ENCODE measurements at places on chromosomes 16 and 17.
A peak's percentile ranks its signal among the peaks of the same experiment; 100 is the strongest.

DNA sequence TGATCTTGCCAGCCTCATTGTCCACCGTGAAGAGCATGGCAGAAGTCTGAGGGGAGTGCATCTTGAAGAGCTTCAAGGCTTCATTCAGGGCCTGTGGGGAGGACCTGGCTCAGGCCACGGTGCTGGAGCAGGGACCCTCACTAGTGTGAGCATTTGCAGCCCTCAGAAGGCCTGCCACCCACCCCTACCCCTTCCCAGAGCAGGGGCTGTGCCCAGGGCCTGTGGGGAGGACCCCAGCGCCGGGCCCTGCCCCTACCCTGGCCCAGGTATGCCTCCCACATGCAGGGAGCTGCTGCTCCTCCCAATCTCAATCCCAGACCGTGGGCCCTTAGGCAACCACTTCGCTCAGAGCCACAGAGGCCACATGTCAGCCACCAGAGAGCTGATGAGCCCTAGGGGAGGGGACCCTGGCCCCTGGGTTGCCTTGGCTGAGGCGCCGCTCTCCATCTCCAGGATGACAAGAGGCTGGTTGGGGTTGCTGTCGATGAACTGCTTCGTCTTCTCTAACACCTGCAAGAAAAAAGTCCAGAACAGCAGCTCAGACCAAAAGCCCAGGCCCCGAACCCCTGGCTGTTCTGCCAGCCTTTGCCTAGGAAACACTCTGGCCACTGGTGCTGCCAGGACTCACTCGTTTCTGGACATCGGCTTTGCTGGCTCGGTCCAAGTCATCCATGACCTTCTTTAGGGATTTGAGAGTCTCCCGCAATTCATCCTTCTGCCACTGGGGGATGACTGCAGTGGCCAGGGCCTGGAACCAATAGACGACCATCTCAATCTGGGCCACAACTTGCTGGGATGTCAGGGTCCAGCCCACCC lies 1.8 kb upstream of the EXOSC6 start:
- DNase-seq = peak; percentile 50

DNA sequence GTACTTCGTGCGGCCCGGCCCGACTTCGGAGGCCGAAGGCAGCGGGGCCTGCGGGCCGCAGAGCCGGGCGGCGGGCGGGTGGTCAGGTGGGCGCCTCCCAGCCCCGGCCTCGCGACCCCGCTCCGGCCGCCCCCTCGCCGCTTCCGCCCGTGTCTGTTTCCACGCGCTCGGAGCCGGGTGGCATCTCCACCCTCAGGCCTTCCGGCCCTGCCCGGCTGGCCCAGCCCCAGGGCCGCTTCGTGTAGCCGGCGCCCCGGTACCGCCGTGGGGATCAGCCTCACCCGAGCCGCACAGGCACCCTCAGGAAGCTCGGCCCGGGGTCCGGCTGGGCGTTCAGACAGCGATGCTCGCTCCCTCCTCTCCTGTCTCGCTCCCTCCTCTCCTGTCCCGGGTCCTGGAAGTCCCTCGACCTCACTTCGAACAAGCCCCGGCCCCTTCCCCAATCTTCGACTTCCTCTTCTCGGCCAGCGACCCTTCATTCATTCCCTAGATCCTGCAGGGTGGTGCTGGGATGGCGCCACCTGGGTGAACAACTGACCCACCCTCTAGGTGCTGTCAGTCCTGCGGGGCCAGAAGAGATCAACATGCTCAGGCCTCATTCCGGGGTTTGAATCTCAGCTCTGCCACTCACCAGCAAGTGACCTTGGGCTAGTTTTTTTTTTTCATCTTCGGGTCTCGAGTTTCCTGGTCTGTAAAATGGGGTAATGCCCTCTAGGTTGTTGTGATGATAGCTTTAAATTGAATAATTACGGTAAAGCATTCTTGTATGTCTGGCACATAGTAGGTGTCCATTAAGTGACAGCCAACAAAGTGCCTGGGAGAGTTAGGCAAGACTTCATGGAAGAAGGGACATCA lies 610 bp downstream of the VPS4A start:
- DNase-seq = peak; percentile 70

DNA sequence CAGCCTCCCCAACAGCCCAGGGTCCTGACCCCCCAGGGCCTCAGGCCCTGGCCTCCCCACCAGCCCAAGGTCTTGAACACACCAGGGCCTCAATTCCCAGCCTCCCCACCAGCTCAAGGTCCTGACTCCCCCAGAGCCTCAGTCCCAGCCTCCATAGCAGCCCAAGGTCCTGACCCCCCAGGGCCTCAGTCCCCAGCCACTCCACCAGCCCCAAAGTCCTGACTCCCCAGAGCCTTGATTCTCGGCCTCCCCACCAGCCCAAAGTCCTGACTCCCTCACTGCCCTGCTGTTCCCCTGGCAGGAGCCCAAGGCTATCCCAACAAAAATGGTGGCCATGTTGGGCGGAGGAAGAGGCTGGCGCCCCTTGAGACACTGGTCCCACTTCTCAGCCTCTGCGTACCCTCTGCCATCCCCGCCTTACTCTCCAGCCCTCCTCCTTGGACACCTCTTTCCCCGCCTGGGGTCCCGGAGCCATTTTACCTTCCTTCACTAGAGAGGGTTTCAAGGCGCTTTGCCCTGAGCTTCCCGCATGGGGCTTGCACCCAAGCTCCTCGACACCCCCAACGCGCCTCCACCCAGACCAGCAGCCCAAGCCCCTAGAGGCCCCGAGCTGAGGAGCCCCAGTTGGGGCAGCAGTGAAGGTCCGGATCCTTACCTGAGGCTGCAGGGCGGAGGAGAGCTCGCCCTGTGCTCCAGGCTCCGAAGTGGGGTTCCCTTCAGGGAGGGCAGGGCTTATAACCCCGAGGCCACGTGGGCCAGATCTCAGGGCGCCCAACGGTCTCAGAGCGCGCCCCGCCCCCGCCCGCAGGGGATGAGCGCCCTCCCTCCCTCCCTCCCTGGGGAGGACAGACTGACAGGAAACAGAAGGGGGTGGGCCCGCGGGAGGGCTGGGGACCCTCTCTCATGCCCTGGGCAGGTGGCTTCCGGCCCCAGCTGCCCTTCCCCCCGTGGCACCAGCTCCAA lies 3.5 kb upstream of the TSPOAP1 start:
- DNase-seq = peak; percentile 97

DNA sequence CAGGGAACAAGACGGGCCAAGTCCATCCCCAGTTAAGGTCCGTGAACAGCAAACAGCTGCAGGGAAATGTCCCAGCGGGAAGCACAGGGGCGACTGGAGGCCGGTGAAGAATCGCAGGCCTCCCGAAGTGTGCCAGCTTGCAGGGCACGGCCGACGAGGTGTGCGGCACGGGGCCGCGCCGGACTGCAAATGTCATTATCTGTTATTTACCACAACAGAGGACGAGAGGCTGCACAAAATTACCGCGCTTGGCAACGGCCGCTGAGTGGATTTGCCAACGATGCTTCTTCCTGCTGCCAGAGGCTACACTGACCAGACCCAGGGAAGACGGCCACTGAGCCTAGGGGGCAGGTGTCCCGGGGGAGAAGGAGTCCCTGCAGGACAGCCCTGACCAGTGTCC lies 53.1 kb downstream of the RPH3AL start:
- DNase-seq = no peak

DNA sequence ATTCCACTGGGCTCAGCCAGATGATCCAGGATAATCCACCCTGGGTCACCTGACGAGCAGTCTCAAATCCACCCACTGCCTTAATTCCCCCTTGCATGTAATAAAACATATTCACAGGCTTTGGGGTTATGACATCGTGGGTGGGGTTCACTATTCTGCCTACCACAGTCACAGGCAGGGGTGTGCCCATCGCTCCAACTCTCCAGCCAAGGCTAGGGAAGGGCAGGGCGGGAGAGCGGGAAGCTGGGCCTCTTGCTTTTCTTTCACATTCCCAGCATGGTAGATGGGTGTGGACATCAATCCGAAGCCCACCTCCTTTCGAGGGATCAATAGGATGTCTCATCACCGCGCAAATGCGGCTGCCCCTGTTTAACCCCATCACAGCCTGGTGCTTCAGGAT lies 12.7 kb upstream of the CD300LD start:
- DNase-seq = no peak

- DNase-seq = no peak
Measured at GRCh38 chr17:77826132-77826873, 132.2 kb upstream of the TNRC6C start.

DNA sequence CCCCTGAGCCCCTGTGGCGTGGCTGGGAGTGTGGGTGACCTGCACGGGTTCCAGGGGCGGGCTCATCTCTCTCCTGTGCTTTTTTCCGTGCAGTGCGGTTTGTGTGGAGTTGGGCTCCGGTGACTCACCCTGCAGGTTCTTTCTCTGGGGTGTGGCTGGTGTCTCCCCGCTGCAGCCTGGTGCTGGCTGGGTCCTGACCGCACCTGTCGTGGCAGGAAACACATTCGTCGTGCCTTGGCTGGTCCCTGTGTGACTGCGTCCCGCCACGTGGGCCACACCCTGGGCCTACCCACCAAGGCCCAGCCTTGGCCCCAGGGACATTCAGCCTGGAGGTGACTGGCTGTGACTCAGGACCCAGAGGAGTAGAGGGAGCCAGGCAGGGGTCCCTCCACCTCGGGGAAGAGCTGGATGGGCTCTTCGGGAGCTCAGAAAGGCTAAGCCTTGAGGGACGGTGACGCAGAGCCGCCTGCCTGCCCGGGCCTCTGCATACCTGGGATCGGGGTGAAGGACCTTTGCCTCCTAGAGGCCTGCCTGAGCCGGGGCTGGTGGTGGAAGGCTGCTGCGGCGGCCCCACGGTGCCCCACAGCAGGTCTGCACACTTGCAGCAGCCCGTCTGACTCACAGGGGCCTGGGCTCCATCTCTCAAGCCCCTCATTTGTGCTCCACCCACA lies 7.8 kb downstream of the TRAF7 start:
- DNase-seq = no peak

DNA sequence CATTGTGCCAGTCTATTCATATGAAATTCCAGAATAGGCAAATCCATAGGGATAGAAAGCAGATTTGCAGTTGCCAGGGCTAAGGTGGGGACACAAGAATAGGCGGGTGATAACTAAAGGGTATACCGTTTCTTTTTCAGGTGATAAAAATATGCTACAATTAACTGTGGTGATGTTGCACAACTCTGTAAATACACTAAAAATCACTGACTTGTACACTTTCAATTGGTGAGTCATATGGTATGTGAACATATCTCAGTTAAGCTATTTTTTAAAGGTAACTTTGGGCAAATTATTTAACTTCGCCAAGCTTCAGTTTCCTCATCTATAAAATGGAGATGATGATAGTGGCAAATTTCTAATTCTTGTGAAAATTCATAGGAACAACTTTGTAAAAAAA lies 65.9 kb downstream of the CDYL2 start:
- DNase-seq = no peak
